NCI-H1048 (cell line): ENCODE measurements at places on chromosomes 16 and 17.

DNA sequence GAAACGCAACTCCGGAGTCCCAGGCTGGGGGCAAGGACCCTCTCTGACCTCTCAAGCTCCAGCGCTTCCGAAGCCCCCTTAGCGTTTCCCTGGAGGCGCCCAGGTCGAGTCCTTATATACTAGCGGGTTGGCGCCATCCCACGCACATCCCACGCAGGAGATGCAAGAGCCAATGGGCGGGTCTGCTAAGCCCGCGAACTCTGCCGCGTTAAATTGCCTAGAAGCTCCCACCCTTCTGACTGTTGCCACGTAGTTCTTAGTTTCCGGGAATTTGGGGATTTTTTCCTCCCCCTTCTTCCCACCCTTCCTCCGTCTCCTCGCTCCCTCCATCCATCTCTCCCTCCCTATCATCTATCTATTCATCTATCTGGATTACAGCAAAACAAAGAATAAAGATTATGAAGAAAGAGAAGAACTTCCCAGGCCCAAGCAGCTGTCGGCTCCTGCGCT, at the start of gene SLFN11:
SLFN11 (minus strand) TSS at position 88 of the 450 bp plus-strand sequence. CDS start 9,814 bp downstream, outside the sequence.
- DNase-seq, result peak; percentile 56

GRCh38 chr17:72774236-72774635, 318.3 kb downstream of the SLC39A11 start:
- DNase-seq, result no peak

- DNase-seq, result no peak
These were observed 744.7 kb upstream of the GOT2 start for GRCh38 chr16:59478838-59479237.

DNA sequence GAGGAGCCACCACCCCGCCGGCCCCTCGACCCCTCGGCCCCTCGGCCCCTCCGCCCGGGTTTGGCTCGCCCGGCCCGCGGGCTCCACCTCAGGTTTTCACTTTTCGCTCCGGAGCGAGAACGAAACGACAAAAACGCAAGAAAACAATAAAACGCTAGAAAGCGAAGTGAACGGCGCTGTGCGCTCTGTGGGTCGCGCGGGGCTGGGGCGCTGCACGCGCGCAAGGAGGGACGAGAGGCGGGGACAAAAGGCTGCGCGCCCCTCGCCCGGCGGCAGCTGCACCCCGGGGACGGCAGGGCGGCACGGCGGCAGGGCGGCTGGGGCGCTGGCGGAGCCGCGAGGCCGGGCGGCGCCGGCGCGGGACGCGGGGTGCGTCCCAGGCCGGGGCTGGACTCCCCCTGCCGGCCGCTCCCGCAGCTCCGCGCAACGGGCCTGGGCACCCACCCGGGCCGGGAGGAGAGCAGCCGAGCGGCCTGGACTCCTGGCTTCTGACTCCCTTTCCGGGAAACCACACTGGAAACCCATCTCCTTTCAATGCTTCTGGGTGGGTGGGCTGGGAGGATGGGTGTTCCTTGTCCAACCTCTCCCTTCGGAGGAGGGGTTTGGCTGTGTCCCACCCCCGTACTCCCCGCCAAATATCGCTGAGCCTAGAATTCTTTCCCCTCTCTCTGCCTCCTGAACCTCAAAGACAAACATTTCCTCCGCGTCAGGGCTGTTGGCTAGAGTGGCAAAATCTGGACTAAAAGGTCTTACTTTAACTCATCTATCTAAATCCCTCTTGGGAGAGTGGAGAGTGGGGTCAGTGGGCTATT, 9.9 kb downstream of the TBX2 start:
- peak; percentile 41 for DNase-seq

DNA sequence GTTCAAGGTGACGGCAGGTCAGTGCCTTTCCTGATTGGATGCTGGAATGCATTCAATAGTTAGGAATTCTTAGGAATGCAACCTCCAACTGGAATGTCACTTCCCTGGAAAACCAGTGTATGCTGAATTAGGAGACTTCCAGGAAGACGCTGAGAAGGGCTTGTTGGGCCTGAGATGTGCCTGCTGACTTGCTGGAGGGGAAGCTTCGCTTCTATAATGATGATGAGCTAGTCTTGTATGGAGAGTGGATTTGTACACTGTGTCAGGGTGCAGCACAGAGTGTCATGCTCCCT, 45.6 kb downstream of the SMPD3 start:
- no peak for DNase-seq

DNA sequence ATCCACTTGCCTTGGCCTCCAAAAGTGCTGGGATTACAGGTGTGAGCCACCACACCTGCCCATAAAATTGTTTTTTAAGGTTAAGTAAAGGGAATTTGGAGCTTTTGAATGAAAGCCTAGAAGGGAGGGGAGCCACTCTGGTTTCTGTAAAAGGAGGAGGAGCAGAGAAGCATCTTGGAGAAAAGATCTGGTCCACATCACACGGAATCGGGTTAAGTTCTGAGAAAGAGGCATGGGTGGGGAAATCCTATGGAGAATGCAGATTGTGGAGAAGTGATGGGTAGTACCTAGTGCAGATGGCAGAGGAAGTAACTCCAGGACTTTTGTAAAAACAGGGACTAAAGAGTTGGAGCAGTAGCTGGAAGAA, 18.3 kb upstream of the CEP112 start:
- DNase-seq, result no peak

GRCh38 chr16:24773771-24774427, 44.4 kb downstream of the TNRC6A start:
- no peak for DNase-seq

GRCh38 chr16:1584926-1585484, 26.9 kb downstream of the IFT140 start:
- DNase-seq, result no peak

DNA sequence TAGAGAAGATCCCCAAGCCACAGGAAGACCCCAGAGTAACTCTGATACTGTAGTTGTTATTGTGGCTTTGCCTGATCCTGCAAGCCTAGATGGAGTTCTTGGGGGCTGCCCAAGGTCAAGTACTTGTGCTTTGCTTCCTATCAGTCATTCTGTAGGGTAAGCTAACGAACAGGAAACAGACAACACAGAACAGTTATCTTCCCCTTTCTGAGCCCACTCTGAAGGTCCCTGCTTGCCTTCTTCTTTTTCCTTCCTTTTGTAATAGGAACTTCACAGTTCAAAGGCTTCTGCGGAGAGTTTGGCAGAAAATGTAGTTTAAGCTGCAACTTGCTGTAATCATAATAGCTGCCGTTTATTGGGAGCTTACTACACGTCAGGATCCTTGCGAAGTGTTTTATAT, 494.1 kb upstream of the ERCC4 start:
- no peak for DNase-seq

- DNase-seq, result peak; percentile 7
These were observed 35.6 kb downstream of the RPA1 start for GRCh38 chr17:1865252-1866037.

GRCh38 chr16:50837324-50837723, 95.4 kb downstream of the CYLD start:
- no peak for DNase-seq

- DNase-seq, result no peak
These were observed 8.5 kb downstream of the KRTAP9-7 start for GRCh38 chr17:41284043-41284442.

GRCh38 chr17:40540448-40540847, 24.8 kb downstream of the CCR7 start:
- DNase-seq, result no peak

GRCh38 chr17:59155439-59156177, at the start of gene PRR11:
Gene PRR11, plus strand, starts transcription at chr17:59155746. Its CDS starts 14,007 bp downstream, at chr17:59169753.
- peak; percentile 100 for DNase-seq

- no peak for DNase-seq
These were observed 39.0 kb downstream of the HLF start for GRCh38 chr17:55303701-55304145.

DNA sequence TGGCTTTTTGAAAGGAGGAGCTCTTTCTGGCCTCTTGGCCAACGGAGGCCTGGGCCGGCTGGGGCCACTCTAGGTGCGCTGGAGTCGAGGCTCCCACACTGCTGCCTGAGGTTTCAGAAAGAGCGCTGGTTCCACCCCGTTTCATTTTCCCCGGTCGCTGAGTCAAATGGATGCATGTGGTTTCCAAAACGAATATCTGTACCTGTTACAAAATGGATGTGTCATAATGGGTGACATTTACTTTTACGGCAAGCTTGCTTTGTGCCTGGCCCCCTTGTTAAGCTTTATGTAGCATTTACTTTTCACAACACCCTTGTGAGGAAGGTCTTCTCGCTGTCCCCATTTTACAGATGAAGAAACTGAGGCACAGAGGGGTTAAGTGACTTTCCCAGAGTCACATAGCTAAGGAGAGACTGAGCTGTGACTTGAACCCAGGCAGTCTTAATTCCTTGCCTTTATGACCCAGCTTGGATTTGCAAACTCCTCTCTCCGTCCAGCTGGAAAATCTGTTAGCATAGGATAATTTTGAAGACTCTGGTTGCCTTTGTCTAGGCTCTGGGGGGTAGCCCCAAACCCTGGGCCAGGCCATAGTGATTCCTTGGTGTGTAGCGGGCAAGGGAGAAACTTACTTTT, 10.6 kb downstream of the KSR1 start:
- DNase-seq, result no peak

GRCh38 chr17:59707971-59708430, 547 bp downstream of the VMP1 start:
- no peak for DNase-seq

DNA sequence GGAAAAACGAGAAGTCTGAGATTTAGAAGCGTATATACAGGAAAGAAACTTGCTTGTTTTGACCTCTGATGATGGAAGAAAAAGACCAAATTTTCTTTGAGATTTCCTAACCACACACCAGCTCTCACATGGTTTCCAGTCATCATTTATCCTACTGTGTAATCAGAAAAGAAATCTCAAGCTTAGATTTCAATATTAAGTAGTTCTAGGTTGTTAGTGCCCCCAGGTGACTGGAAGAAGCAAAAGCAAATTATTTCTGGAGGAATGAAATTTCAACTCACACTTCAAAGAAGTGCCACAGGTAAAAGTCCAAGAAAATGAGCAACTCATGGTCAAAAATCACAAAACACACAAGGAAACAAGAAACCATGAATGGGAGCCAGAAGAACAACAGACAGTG, 51.8 kb upstream of the KDM6B start:
- no peak for DNase-seq

DNA sequence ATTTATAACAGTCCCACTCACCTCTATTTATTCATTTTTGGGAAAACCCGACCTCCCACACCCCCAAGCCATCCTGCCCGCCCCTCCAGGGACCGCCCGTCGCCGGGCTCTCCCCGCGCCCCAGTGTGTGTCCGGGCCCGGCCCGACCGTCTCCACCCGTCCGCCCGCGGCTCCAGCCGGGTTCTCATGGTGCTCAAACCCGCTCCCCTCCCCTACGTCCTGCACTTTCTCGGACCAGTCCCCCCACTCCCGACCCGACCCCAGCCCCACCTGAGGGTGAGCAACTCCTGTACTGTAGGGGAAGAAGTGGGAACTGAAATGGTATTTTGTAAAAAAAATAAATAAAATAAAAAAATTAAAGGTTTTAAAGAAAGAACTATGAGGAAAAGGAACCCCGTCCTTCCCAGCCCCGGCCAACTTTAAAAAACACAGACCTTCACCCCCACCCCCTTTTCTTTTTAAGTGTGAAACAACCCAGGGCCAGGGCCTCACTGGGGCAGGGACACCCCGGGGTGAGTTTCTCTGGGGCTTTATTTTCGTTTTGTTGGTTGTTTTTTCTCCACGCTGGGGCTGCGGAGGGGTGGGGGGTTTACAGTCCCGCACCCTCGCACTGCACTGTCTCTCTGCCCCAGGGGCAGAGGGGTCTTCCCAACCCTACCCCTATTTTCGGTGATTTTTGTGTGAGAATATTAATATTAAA, 638 bp upstream of the TMEM88 start:
- no peak for DNase-seq

- no peak for DNase-seq
These were observed 17.6 kb downstream of the CD300A start for GRCh38 chr17:74484066-74484465.

DNA sequence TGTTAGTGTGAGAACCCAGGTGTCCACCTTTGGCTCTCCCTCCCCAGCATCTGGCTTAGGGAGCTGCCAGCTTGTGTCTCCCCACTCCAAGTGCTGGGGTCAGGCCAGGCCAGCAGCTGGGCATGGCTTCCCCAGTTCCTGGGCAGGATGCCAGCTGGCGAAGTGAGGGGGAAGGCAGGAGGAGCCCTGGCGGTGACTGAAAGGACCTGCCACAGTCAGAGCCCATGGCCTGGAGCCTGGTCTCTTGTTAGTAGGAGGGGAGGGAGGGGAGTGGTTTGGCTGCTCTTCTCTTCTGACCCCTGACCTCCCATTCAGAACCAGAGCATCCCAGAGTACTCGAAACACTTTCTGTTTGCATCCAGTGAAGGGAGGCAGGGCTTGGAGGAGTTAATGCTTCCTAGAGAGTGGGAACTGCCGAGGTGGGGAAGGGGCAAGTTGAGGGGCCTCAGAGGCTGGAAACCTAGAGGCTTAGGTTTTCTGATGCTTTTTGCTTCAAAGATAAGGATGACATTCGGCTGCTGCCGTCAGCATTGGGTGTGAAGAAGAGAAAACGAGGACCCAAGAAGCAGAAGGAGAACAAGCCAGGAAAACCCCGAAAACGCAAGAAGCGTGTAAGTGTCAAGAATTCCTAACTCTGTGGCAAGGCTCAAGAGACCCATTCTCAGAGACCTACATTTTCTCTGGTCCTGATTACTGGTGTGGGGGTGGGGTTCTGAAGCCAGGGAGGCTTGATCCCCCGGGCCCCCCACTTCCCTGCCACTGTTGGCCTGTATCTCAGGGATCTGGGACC, 772 bp downstream of the CHD3 start:
- no peak for DNase-seq

- DNase-seq, result no peak
These were observed 18.3 kb upstream of the WFIKKN2 start for GRCh38 chr17:50816771-50817751.

DNA sequence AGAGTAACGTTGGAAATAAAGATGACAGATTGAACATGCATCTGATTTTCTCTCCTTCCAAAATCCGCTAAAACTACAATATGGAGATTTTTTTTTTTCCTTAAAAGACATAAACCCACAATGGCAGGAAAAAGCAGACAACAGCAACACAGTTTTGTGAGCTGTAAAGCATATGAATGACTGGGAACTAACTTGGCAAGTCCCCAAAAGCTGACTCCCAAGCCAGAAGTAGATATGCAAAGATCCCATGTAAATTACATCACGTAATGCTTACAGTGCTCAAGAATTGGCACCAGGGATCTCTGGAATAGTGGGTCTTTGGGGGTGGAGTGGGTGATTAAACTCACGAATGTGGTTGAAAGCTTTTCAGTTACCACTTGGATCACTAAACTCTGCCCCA, 106.6 kb downstream of the ELAC2 start:
- peak; percentile 11 for DNase-seq

DNA sequence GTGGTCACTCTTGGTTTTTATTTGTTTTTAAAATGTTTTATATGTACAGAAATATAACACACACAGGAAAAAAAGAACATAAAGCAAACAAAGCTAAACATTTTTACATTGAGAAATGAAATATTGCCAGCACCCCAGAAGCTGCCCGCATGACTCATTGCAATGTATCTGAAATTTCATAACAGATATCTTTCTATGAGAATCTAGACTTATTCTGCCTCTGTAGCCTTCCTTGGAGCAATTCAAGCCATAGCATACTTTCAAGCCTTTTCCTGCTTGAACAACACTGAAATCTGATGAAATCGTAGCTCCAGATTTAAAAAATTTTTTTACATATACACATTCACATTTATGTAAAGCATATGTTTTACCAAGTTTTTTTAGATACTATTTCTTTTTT, 86.9 kb downstream of the RBBP6 start:
- no peak for DNase-seq
